NCI-H187 treated with DMSO at 0.1 percent for 48 hours (cell line): ENCODE measurements at places on chromosomes 3 and 15.

DNA sequence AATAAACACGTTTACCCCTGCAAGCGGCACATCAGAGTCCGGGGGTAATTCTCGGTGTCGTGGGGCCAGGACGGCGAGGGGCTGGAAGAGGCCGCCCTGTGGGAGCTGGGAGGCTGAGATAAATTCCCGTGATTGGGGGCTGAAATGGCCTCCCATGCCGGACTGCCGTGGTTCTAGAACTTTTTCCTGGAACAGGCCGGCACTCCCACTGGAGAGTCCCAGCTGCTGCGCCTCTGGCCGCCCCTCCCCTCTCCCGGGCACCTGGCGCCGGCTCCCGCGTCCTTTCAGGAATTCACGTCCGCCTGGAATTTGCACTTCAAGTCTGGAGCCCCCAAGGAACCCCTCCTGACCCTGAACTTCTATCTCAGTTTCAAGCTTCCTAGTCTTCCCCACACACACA is 10.8 kb upstream of the LRRC2 start:
- DNase-seq: no peak

- no peak for DNase-seq
Measured at GRCh38 chr3:136490646-136491405, 240.7 kb downstream of the PCCB start.

DNA sequence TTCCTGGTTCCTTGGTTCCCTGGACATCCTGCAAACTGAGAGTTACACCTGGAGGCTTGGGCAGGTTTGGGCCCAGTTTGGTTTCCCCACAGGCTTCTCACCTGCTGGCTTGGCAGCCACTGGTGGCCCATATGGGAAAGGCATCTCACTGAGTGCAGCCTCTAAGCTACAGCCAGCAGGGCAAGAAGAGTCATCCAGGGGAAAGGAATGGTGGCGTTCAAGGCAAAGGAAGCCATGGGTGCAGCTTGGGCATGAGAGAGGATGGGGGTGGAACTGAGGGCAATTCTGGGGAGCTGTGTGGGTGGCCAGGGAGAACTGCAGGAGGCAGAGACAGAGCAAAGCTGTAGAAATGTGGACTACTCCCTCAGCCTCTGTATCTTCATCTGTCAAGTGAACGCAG is 106.4 kb downstream of the EPHB1 start:
- DNase-seq: no peak

- no peak for DNase-seq
Measured at GRCh38 chr3:41662288-41662687, 299.6 kb downstream of the ULK4 start.

DNA sequence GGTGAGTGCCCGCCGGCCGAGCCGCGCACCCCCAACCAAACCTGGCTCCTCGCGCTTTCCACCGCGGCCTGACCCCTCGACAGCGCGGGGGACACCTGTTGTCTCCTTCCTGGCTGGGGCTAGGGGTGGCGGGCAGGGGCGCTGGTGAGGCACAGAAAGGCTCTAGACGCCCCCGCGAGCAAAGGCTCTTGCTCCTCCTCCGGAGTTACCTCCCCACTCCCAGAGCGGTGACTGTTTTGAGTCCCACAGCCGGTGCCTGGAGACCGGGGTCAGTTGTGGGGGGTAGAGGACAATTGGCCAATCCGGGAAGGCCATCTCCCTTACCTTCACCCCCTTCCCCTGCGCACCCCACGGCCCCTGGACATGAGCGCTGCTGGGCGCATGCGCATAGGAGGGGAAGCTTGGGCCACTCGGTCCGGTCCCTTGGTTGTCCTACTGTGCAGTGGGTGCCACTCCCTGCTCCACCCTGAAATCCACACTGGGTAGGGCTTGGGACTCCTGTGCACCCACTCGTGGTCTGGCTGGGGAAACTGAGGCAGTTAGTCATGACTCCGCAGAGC is 554 bp downstream of the CHST13 start:
- no peak for DNase-seq

GRCh38 chr3:125589547-125590122 is 5.7 kb downstream of the OSBPL11 start:
- no peak for DNase-seq

DNA sequence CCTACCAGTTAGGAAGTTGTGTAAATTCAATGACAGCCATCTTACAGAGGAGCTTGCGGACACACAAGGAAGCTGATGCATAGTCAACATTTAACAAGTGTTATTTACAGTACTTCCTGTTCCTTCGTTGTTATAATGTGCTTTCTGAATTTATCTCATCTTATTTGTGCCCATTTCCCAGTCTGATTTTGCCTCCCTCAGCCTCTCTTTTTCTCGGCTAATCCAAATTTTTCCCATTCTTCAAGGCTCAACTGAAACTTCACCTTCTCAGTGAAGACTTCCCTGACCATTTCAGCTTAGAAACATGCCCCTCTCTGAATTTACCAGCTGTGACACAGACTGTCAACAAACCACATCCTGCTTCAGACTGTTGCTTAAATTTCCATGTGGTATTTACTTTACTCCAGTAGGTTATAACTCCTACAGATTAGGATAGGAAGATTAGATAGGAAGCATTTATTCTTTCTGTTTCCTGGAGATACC is 55.7 kb upstream of the CP start:
- DNase-seq: no peak

- DNase-seq: no peak
Measured at GRCh38 chr3:180684807-180685206, 5.5 kb upstream of the CCDC39 start.

DNA sequence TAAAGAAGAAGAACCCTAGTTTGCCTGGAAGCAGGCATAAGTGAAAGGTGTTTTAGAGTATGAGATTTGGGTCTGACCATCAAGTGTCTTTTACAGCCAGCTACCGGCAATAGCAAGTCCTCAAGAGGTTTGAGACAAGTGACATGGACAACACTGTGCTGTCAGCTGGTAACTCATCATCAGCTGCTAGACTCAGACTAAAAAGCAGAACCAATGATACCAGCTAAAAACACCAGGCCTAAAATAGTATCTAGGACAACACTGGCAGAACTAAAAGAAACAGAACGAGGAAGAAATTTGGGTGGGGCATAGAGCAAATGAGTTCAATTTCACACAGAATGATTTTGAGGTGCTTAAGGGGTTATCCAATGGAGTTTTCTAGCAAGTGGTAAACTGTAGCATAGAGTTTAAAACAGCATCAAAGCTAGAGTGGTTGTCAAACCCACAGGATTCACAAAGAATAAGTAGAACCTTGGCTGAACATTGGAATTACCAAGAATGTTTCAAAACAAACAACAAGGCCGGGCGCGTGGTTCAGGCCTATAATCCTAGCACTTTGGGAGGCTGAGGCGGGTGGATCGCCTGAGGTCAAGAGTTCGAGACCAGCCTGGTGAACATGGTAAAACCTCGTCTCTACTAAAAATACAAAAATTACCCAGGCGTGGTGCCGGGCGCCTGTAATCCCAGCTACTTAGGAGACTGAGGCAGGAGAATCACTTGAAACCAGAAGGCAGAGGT is 3.9 kb downstream of the CIAO2A start:
- DNase-seq: no peak

DNA sequence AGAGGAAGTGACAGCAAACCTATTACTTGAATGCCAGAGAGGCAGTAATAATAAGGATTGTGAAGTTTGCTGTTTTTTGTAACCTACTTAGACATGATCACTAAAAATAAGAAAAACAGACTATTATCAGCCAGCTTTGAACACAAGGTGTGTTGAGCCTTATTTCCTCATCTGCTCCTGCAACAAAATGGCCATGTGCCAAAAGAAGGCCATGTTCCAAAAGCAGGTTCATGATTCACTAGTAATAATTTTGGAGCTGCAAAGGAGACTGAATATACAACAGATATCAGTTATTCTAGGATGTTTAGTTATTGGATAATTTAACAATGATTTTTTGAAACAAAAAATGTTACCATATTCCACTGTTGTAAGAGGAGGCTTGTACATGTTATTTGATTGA is 578.7 kb downstream of the SQOR start:
- DNase-seq: no peak

DNA sequence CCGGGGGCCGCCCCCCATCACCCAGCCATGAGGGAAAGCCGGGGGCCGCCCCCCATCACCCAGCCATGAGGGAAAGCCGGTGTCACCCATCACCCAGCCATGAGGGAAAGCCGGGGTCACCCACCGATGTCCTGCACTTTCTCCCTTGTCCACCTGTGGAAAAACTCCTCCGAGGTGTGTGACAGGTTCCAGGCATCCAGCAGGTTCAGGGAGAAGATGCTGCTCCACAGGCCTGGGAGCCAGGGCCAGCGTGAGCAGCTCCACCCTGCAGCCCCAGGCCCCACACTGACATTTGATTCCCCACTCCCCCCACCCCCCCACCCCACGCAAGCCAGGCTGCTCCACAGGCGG is 15.5 kb upstream of the EHD4 start:
- DNase-seq: no peak

GRCh38 chr3:72665701-72666446 is 182.4 kb downstream of the SHQ1 start:
- DNase-seq: no peak

DNA sequence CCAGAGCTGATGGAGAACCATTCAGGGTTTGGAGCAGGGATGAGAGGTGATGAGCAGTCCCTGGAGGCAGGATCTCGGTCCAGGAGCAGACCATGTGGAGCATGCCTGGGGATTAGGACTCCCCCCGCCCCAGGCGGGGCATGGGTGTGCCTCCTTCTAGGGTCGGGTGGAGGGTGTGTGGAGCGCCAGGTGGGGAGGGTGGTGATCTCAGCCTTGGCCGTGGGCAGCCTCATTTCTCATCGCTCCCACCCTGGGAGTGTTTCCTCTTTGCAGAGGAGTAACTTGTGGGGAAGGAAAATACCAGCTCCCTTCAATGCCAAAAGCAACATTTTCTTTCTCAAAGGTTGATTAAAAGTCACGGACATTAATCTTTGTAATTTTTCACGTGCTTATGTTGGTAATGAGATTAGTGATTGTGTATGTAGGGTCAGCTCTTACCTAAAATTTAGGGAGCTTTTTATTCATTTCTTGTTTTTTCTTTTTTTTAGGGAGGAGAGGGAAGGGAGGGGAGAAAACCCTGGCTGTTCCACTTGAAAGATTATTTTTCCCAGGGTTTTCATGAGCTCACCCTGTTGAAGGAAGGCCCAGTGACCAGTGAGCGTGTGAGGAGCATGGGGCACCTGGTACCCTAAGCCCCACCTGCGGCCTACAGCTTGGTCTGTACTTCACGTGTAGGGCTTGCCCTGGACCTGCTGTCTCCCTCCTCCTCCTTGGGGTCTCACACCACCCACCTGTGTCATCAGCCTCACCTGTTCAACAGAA is 11.0 kb downstream of the FBLN2 start:
- no peak for DNase-seq

GRCh38 chr3:159813822-159814531 is 174.7 kb upstream of the IL12A start:
- no peak for DNase-seq

- DNase-seq: no peak
Measured at GRCh38 chr3:134359121-134360010, 14.9 kb downstream of the AMOTL2 start.

- no peak for DNase-seq
Measured at GRCh38 chr3:175297216-175297615, 438.1 kb downstream of the NAALADL2 start.

- no peak for DNase-seq
Measured at GRCh38 chr15:26623071-26623470, 149.8 kb downstream of the GABRB3 start.

GRCh38 chr3:38117748-38118420 is 19.0 kb downstream of the ACAA1 start:
- DNase-seq: no peak

GRCh38 chr3:17645074-17645698 is 97.2 kb downstream of the TBC1D5 start:
- no peak for DNase-seq

- no peak for DNase-seq
Measured at GRCh38 chr3:1616744-1617143, 481.9 kb upstream of the CNTN4 start.

GRCh38 chr3:5312290-5312689 is 124.8 kb downstream of the EDEM1 start:
- no peak for DNase-seq

DNA sequence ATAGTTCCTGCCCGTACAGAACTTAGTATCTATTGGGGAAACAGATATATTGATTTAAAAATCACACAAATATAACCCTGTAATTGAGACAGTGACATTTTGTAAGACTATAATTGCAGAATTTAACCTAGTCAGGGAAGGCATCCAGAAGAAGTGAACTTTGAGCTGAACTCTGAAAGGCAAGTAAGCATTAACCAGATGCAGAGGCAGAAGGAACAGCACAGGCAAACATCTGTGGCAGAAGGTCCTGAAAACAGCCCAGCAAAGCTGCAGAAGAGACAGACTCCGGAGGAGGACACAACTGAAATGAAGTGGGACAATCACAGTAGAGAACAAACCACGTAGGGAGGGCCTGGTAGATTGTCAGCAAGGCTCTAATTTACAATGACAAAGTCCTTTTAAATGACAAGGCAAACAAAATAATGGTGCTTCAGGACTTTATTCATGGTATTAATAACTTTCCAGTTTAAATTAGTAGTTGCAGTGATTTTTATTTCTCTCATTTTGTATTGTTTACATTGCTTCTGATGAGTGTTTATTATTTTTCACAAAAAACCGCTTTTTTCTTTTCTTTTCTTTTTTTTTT is 14.5 kb downstream of the BCL2A1 start:
- no peak for DNase-seq

- DNase-seq: no peak
Measured at GRCh38 chr3:85427467-85427866, 468.7 kb downstream of the CADM2 start.

DNA sequence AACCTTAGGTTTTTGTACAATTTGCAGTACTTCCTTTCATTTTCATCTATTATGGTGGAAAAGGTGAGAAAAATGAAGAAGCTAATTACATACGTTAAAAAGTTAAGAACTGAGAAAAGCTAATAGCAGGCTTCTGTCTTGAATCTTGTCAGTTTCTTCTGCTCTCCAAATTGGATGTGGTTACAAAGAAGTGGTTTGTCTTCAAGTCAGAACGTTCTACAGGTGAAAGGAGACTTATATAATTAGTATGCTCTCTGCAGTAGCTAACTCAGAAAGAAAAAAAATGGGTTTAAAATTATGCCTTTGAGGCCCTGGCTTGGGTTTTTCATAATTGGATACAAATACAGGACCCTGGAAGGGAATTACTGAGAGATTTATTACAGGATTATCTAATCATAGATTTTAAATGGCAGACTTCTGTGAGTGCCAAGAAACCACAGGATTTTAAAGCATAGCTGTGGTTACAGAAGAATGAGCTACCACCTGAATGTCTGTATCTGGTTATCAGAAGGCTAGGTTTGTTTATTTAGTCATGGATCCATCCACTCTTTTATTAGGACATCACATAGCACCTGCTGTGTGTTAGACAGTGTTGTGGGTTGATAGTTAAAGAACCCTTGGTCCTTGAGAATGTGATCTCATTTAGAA is 528.1 kb upstream of the MCTP2 start:
- DNase-seq: no peak

GRCh38 chr3:46312991-46313390 is 40.9 kb upstream of the CCR2 start:
- no peak for DNase-seq
